ENCODE measurements at places on chromosomes 16 and 17.
A peak's percentile ranks its signal among the peaks of the same experiment; 100 is the strongest.

DNA sequence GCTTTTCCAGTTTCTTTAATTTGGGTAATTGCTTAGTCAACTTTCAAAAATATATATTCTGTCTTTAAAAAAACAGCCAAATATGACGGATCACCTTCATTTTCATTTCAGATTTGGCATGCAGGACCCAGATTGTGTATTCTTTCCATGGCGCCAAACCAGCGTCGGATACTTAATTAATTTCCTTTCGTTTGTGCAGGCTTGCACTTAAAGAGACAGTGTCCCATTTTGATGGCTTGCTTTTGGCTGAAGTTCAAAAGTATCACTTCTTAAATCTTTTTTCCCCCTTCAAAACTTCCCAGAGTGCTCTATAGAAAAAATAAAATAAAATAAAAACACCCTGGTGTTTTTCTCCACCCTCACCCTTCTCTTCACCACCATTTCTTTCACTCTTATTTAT, 394.5 kb upstream of the SOX9 start:
- DNase-seq = no peak

- no peak for DNase-seq
Observed at GRCh38 chr16:78900044-78900811, 700.3 kb downstream of the MAF start.

DNA sequence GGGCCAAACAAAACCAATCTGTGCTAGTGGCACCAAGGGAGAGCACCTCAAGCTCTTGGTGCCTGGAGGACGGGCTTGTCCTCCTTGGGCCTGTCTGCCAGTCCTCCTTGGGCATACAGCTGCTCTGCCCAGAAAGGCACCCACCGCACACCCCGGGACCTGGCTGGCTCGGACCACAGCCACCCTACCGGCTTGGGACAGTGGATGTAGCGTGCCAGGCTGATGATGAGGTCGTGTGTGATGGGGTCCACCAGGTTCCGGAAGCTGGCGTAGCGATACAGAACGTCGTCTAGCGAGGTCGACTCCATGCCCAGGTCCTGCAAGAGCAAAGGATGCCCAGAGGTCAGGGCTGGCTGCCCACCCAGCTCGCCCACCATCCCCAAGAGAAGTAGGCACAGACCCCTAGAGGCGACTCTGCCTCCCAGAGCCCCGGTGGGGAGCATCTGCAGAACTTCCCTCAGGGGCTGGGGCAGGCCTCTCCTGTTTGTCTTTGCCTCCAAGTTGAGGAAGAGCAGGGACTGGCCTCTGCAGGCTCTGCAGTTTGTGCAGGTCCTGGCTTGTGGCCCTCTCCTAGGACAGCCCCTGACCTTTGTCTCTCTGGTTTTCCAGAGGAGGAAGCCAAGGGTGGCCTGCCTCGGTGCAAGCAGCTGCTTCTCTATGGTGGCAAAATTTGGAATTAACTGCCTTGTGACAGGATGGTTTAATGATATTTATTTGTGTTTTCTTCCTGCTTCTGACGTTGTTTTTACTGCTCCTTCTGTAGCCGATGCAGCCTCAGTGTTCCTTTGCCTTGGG, 29.7 kb downstream of the LRRC75A start:
- no peak for DNase-seq

DNA sequence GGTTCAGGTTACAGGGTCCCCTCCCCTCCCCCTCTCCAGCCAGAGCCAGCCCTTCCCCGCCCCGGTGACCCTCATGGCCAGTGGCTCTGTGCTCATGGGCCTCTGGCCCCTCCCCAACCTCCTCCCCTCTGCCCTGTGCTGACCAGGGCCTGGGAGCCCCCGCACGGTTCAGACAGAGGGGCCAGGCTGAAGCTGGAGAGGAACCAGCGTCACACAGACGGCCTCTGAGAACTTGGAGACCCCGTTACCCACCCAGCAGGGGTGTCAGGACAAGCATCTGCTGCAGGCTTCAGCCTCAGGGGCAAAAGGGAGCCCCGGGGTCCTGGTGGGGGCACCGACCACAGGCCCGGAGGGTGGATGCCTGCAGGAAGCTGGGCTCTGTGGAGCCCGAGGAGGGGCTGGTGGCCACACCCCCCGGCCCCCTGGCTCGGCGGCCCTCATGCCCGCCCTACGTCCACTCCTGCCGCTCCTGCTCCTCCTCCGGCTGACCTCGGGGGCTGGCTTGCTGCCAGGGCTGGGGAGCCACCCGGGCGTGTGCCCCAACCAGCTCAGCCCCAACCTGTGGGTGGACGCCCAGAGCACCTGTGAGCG, at the start of gene WFIKKN1:
WFIKKN1 (plus strand) TSS at position 171 of the 591 bp plus-strand sequence; CDS start at position 440, 269 bp downstream.
- no peak for DNase-seq

DNA sequence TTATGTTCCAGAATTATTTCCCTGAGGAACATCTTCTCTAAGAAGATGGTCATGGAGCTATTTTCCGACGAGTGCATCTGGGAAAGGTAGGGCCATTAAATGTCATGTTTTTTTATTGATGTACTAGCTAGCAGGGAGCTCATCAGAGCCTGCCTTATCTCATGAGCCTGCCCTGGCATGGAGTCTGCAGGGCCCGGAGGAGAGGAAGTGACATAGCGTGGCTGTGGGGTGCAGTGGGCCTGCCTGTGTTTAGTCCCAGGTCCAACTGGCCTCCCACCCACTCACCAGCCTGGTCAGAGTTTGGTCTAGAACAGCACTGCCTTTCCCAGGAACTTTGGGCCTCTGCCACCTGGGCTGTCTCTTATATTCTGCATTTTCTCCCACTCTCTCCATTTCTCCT, 389.8 kb downstream of the SNX29 start:
- DNase-seq = no peak

GRCh38 chr16:68826652-68827051, 16.7 kb upstream of the TANGO6 start:
- no peak for DNase-seq

GRCh38 chr17:71071041-71071440, 901.7 kb downstream of the KCNJ2 start:
- DNase-seq = no peak

- no peak for DNase-seq
Observed at GRCh38 chr16:12002447-12003006, 26.0 kb downstream of the SNX29 start.

GRCh38 chr16:57795431-57795878, 6.8 kb downstream of the KIFC3 start:
- peak; percentile 35 for DNase-seq

GRCh38 chr16:50899951-50900350, 158.1 kb downstream of the CYLD start:
- DNase-seq = no peak

GRCh38 chr17:14775731-14776492, 475.0 kb downstream of the HS3ST3B1 start:
- DNase-seq = no peak

DNA sequence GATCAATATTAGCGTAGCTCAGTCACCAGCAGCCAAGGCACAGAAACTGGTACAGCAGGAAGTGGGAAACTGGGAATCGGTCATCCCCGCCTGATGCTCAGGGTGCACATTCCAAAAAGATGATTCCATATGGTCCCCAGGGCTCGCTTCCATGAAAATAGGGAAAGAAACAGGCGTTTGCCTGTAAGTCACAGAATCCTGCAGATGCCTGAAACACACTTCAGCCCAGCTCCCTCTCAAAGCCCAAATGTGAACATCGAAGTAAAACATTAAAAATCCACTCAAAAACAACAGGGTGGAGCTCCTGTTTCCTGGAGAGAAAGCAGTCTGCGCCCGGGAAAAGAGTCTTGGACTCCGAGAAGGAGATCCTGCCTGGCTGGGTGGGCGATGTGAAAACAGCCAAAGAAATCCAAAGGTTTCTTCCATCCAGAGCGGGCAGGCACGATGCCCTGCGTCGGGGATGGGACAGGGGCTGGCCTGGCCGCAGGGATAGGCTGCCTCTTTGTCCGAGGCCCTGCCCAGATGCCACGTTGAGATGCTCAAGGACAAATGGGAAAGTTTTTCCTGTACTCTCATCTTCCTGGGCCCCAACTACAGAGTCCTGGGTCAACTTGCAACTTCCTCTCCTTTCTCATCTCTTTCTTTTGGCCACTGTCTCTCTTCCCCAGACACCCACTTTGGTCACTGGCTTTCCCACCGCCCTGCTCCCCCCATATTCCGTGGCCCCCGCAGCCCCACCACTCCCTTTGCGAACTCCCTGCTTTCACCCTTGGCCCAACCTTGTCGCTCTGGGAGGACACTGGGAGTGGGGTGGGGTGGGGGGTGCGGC, 743 bp downstream of the WIPI1 start:
- peak; percentile 66 for DNase-seq

- no peak for DNase-seq
Observed at GRCh38 chr16:86122681-86123342, 223.8 kb downstream of the IRF8 start.

- no peak for DNase-seq
Observed at GRCh38 chr17:2259769-2260536, 43.6 kb downstream of the SMG6 start.

DNA sequence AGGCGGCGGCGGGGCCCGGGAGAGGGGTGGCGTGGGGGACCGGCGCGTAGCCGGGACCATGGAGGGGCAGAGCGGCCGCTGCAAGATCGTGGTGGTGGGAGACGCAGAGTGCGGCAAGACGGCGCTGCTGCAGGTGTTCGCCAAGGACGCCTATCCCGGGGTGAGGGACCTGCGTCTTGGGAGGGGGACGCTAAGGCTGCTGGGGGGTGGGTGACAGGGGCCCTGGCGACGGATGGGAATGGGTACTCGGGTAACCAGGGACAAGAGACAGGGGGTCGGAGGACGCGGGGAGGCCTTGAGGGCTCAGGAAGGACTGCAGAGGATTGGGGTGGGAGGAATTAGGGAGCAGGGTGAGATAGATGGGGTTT, 243 bp downstream of the RND2 start:
- DNase-seq = no peak

DNA sequence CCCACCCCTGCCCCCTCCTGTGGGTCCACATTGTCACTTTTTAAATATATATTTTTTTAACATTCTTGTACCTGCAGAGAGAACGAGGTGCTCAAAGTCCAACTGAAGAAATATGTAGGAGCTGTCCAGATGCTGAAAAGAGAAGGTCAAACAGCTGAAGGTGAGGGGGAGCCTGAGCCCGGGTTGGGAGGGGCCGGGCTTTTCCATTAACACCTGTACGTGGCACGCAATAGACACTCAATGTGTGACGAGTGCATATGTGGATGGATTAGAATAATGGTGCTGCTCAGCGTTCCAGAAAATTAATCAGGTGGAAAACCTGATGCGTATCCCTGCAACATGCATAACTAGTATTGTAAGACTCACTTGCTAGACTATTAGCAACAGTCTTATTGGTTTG, 223.0 kb downstream of the SNX29 start:
- DNase-seq = no peak

GRCh38 chr16:2692948-2693651, 10.8 kb downstream of the KCTD5 start:
- no peak for DNase-seq

GRCh38 chr17:44961921-44962350, 6.2 kb downstream of the C1QL1 start:
- no peak for DNase-seq

GRCh38 chr17:46031920-46032319, 32.9 kb downstream of the STH start:
- no peak for DNase-seq

DNA sequence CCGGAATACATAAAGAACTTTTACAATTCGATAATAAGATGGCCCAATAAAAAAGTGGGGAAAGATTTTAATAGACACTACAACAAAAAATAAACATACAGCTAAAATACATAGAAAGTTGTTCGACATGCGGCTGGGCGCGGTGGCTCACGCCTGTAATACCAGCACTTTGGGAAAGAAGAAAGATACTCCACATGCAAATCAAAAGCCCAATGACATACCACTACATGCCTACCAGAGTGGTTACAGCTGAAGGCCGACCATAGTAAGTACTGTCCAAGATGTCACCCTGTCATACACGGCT, 9.3 kb downstream of the PRCD start:
- no peak for DNase-seq

DNA sequence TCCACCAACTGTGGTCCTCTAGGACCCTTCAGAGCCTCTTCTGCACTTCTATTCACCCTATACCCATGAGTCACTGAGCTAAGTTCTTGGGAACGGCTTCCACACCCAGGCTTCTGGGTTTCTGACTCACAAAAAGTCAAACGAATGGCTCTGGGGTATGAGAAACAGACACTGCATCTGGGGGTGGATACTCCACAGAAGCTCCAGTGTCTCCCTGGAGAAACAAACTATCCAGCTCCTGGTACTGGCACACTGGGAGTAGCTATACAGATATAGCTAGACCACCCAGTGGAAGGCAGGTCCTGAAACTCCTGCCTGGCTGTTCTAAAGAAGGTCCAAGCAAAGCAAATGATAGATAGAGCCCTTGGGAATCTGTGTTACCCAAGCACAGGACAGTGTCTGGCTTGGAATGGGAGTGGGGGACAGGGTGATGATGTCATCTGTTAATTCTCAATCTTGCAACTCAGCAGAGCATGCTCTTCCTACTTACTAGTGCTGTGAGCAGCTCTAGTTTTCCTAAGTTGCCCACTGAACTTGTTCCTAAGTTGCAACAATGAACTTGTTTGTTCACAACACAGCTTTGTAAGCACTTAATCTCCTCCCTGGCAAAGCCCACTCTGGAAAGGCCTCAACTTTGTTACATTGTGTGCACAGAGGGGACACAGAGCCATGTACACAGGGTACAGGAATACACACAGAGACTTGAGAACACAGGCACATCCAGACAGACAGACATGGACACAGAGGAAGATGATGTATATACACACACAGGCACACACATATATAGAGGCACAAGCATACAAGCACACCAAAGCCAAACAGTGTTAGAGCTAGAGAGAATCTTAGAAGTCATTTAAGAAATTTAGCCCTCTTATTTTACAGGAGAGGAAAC, 6.7 kb downstream of the MMP28 start:
- DNase-seq = no peak

DNA sequence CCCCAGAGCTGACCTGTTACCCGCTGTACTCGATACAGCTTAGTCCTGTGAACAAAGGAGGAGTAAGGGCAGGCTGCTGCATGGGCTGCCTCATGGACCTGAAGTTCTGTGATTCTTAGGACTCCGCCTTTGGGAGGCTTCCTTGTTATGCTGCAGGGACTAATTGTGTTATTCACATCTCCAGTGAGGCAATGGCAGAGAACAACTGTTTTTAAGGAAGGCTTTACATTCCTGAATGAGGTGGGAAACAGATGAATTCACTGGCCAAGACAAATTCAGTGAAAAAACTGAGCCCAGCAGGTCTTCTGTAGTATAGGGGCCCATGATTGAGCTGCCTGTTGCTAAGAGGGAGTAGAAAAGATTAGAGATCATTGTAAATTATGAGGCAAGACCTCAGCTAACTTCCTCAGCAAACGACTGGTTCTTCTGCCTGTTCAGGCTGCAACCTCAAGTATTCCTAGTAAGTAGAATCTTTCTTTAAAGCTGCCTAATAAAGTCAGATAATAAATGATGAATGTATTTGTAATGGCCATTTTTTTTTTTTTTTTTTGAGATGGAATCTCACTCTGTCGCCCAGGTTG, 26.3 kb downstream of the ADORA2B start:
- DNase-seq = no peak

- DNase-seq = no peak
Observed at GRCh38 chr16:22123759-22124490, 31.6 kb downstream of the VWA3A start.

- no peak for DNase-seq
Observed at GRCh38 chr17:33416131-33416530, 123.0 kb upstream of the ASIC2 start.

GRCh38 chr17:61002316-61002736, 324.7 kb downstream of the BCAS3 start:
- DNase-seq = peak; percentile 61

GRCh38 chr16:46690281-46691178, 1.1 kb downstream of the ORC6 start:
- no peak for DNase-seq
